NK-92 treated with Interleukin-12 subunit alpha and Interleukin-12 subunit beta, amount 100 ng/mL, for 24 hours (cell line): ENCODE measurements at places on chromosomes 7 and 10.

GRCh38 chr7:50953820-50954219, 171.1 kb upstream of the GRB10 start:
- DNase-seq: peak; percentile 21

DNA sequence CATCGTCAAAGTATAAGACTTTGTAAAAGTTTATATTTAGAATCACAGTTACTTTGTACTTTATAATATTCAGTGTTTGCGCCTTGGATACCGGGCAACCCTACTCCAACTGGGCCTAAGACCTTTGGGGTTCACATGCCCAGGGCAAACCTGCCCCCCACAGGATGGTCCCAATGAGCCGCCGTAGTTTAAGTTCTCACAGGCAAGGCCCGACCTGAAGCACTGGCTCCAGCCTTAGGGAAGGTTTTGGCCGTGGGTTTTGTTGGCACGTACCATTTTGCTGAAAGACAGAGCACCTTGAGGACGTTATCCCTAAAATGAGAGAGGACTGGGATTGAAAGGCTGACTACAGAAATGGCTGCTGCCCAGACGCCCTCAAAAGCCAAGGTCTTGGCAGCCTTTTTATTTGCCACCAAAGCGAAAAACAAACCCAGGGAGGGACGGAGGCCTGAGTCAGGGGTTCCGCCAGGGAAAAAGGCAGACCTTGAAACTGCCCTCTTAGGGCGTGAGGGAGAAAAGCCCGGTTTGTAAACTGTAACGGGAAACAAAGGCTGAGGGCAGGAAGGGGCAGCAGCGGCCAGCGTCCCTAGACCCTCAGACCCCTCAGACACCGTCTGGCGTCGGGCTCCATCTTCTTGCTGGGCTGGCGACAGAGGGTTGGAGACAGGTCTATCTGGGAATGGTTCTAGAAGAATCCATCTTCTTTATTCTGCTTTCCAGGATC, at the start of gene CCDC172:
Gene CCDC172 (plus strand): TSS at position 222 of the 724 bp plus-strand sequence. CDS start 564 bp downstream, outside the sequence.
- DNase-seq: no peak

- DNase-seq: no peak
Observed at GRCh38 chr7:100472121-100472851, 6.7 kb downstream of the TSC22D4 start.

GRCh38 chr10:104663076-104663475, 22.0 kb downstream of the SORCS3 start:
- no peak for DNase-seq

DNA sequence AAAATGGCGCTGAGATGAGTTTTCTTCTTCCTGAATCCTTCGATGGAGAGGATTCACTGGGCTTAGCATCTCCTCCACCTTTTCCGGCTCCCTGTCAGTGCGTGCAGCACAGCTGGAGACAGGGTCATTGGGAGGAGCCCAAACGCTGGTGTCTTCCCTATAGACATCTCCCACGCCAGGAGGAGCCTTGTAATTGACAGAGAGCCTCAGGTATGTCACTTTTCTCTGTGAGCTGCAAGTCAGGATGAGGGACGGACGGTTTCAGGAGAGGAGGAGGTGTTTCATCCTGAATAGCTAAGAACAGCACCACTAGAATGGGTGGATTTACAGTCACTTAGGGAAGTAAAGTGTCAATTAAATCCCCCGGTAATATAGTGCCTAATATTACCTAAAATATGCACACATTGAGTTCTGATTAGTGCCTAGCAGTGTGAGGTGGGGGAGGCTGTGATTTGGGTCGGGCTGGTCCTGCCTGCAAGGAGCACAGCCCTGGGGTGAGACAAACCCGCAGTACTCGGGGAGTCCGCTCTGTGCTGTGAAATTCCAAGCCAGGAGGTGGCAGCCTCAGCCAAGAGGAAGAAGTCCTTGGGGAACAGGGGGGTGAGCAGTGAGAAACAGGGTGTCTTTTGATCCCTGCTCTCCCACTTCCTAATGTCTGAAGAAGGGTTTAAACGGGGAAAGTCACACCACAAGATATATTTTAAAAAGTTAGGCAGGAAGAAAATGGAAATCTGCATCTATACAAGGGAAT, 28.2 kb downstream of the IL15RA start:
- no peak for DNase-seq

GRCh38 chr7:1800902-1801301, 130.8 kb downstream of the ELFN1 start:
- no peak for DNase-seq

DNA sequence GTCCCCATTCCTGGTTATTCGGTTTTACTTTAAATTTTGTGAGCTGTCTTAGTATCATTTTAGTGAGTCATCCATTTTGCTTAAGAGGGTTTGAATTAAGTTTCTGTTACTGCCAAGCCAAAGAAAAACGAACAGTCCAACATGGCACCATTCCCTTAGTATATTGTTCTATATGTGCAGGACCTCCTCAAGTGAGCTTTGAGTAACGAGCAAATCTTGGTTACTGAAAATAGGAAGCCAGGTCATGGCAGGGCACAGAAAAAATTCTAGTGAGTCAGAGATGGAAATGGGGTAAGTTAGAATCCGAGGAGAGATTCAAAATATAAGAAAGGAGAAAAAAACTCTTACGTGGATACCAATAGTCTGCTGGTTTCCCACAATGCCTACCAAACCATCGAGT, 292.9 kb downstream of the BAMBI start:
- DNase-seq: no peak

GRCh38 chr10:12679636-12680035, 321.9 kb downstream of the CCDC3 start:
- no peak for DNase-seq

- no peak for DNase-seq
Observed at GRCh38 chr7:80686576-80686975, 48.1 kb downstream of the CD36 start.

- DNase-seq: no peak
Observed at GRCh38 chr7:44291066-44291732, 34.2 kb downstream of the CAMK2B start.

GRCh38 chr10:122276611-122277208, 5.6 kb downstream of the BTBD16 start:
- DNase-seq: no peak

GRCh38 chr7:151207315-151207714, 3.0 kb downstream of the H2BK1 start:
- DNase-seq: no peak

DNA sequence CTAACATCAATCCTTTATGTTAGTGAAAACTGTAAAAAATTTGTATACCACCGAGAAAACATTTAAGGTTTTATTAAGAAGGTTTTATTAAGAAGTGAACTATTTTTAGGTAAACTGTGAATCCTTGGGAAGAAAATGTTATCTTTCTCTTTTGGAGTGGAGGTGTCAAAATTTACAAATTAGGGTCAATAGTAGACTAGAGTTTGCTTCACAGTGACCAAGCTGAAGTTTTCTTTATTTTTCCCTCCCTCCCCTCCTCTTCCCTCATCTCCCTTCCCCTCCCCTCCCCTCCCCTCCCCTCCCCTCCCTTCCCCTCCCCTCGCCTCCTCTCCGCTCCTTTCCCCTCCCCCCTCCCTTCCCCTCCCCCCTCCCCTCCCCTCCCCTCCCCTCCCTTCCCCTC, 168.8 kb downstream of the CNTNAP2 start:
- DNase-seq: no peak
